ENCODE measurements at places on chromosomes 6 and 20.

DNA sequence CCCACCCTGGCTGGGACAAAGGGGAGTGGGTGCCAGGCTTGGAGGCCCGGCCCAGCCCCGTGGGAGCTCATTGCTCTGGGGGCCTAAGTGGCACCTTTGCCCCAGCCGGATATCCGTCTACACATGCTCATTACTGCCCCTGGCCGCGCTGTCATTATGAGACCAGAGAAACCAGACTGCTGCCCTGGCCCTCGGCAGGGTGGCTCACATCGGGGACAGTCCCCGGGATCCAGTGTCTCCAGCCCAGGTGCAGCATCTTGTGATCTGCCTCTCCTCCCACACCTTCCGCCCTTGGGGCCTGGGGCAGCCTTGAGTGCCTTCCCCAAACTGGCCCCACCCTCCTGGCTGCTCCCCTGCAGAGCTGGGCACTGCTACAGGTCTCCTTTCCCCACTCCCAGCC lies 4.9 kb downstream of the SRMS start:
- no peak for DNase-seq

DNA sequence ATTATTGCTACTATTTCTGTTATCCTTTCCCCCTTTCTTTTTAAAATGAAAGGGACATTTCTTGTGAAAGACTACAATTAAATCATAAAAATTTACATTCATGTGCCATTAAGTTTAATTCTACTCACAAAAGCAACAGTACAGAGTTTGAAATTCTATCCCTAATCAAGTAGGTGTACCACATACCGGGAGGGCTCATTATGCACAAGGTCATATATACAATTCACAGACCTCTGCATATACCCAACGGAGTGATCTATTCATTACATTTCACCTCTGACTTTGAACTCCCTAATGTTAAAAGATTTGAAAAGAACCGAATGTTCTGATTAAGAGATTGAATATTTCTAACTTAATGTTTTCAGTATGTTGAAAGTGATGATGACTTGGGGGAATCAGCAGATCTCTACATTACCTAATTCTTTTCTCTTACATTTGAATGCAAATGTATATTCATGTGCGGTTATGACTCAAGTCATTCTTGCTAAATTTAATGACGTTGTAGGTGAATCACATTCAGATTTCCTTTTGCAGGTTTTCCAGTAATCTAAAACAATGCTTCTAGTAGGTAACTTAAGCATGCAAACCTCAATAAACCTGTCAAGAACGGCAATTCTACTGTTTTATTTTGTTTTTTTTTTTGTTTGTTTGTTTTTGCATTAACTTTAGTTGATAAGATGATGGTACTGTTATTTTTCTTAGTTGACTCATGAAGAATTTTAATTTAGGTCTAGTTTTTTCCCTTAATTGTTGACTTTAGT lies 7.3 kb downstream of the EYA4 start:
- no peak for DNase-seq

DNA sequence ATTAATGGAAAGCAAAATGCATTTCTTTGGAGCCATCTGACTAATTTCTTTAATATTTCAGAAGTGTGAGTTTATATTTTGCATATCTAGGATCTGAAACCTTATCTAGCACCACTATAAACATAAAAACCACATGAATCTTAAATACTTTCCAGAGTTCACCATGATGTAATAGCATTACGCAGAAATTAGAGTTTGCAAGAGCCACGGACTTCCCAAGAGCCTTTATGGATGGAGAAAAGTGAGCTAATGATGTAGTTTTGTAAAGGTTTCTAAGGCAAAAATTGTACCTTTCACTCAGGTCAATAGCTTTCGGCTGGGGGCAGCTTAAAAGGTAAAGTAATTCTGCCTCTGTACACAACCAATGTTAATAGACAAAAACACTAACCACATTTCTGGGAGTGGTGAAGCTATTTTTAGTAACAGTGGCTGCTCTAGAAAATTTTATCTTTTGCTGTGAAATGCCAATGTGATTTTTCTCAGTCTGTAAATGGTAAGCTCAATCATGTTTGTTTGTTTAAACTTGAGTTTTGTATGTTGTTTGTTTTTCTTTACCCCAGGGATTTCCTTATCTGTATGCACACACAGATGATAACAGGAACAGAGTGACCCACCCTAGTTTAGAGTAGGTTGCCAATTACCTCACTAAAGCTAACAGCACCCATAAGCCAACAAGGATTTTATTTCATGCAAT lies 80.5 kb downstream of the FILIP1 start:
- DNase-seq = no peak

- DNase-seq = no peak
These were observed 932.1 kb downstream of the EYS start for GRCh38 chr6:64774881-64775280.

- no peak for DNase-seq
These were observed 109.0 kb upstream of the SUPT3H start for GRCh38 chr6:45486736-45487135.

All from activated CD8-positive, alpha-beta memory T cell treated with anti-CD3 and anti-CD28 coated beads for 4 hours (primary cell).